ENCODE measurements at places on chromosomes 16 and 17.

- no peak for DNase-seq
Observed at GRCh38 chr16:83813823-83814658, 6.3 kb downstream of the HSBP1 start.

DNA sequence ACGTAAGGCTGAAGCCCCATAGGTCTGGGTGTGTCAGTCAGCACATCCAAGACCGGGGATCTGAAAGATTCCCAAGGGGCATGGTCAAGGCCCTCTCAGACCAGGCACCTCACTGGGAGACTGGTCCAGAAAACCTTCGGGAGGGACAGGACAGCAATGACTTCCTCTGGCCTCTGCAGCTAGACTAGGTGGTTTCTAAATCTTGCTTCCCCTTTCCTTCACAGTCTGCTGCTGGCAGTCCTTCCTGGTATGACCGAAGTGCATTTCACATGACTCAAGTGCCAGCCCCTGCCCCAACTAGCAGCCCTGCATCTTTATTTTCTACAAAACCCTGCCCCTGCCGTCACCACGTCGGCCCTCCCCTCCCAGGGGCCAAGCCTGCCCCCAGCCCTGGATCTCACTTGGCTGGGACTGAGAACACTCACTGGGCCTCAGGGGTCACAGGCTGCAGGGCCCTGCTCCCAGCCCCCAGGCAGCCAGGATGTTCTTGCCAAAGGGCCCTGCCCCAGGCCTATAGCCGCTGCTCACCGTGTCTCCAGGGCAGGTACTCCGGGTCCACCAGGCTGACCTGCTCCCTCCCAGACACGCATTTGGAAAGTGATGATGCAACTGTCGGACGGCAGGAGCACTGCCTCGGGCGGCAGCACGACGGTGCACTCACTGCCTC, 18.3 kb downstream of the POLR3K start:
- no peak for DNase-seq

GRCh38 chr17:42289611-42290181, 1.4 kb downstream of the STAT5A start:
- peak; percentile 44 for DNase-seq

DNA sequence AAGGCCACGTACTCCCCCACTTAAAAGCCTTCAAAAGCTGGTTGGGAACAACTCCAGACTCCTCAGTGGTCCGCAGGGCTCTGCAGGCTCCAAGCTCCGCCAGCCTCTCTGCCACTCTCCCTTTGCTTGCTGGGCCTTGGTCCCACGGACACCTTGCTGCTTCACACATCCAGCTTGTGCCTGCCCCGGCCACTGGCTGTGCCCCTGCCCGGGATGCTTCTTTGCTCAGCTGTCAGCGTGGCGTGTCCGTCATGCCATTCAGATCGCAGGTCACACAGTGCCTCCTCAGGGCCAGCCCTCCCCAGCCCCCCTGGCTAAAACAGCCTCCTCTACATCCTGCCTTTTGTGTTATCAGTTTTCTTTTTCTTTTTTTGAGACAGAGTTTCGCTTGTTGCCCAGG, 11.8 kb downstream of the ASPHD1 start:
- no peak for DNase-seq

DNA sequence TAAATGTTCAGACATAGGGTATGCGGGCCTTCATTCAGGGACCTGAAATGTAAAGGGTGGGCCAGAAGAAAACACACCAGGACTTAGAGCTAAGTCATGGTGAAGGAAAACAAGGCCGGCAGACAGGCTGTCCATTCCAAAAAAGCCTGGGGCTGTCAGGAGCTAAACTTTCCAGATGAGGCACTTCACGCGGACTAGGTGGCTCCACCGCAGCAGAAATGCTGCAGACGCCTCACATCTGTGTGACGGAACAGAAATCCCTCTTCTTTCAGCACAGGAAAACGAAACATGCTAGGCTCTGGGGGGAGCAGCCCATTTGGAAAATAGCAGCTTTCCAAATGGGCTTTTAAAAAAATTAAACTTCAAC, 88.7 kb downstream of the HS3ST3A1 start:
- no peak for DNase-seq

GRCh38 chr17:81912441-81913309, 1.5 kb upstream of the PCYT2 start:
- no peak for DNase-seq

DNA sequence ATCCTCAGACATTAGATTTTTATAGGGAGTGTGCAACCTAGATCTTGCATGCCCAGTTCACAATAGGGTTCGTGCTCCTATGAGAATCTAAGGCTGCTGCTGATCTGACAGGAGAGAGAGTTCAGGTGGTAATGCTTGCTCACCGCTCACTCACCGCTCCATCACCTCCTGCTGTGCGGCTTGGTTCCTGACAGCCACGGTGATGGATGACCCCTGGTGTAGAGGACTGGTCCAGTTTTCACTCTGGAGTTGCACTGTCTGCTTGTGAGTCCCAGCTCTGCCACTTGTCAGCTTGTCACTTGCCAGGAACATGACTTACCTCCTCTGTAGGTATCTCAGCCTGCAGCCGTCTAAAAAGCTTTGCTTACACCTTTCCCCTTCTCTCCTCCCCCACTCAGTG, 214.6 kb downstream of the SNX29 start:
- DNase-seq = no peak

Measured in CD4-positive, alpha-beta T cell treated with Interleukin-10 for 1 hour (primary cell).